ENCODE measurements at places on chromosomes 12 and 14. TPM values are rescaled to one million over a fixed set of nuclear protein-coding genes. Genes with fewer than 3 reads are reported as not detected.

DNA sequence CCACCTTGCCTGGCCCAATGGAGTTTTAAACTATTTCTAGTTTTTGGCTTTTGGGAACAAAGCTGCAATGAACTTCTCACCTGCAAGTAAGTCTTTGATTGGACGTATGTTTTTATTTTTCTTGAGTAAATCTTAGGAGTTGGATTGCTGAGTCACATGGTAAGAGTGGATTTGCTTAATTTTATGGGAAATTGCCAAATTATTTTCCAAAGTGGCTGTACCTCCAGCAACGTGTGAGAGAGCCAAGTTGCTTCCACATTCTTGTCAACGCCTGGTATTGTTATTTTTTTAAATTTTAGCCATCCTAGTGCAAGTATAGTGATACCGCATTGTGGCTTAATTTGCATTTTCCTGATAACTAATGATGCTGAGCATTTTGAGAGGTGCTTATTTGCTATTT, 136.6 kb downstream of the LMNTD1 start:
- H3K4me3 ChIP-seq, result no peak overlapping the region
- H3K4me1 ChIP-seq, result no peaks in the 10 kb centered on the region
- no peaks in the 10 kb centered on the region for H3K36me3 ChIP-seq
- H3K27ac ChIP-seq, result no peak overlapping the region
- no peaks in the 10 kb centered on the region for H3K27me3 ChIP-seq
- no peak for DNase-seq

DNA sequence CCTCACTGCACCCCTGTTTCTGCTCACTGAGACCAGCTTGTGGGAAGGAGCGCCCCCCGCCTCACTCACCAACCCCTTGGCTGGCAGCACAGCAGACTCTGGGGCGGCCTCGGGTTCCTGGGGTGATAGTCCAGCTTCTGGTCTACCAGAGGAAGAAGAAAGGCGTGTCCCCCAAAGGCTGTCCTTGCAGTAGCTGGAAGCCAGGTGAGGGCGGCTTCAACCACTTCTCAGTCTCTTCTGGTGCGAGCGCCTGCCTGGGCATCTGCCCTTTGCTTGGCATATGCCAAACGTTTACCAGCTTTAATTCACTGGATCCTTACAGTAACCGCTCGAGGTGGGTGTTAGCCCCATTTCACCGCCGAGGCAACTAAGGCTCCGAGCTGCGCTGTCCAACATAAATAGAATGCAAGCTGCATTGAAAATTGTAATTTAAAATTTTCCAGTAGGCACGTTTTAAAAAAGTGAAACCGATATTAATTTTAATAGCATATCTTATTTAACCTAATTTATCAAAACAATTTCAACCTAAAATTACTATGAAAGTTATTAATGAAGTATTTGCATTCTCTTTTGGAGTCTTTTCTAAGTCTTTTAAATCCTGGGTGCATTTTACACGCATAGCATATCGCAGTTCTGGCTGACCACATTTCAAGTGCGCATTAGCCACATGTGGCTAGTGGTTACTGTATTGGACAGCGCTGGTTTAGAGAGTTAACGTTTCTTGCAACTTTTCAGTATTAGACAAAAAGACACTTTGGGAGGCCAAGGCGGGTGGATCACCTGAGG, 872 bp downstream of the FAM177A1 start:
- H3K27ac ChIP-seq, result peak overlapping the region; percentile 12
- H3K27me3 ChIP-seq, result no peaks in the 10 kb centered on the region
- no peaks in the 10 kb centered on the region for H3K36me3 ChIP-seq
- DNase-seq, result no peak
- peaks cover 21% of the 10 kb centered on the region for H3K4me1 ChIP-seq
- H3K4me3 ChIP-seq, result peak overlapping the region; percentile 96

The PSMA3 gene
- total RNA-seq, result 222 TPM

The VIPAS39 gene
- total RNA-seq, result 23.6 TPM

The OR6C2 gene
- total RNA-seq, result not detected

The MAP3K9 gene
- total RNA-seq, result 11.2 TPM
